ENCODE measurements at places on chromosomes 7 and 10. TPM values are rescaled to one million over a fixed set of nuclear protein-coding genes. Genes with fewer than 3 reads are reported as not detected.
A peak's percentile ranks its signal among the peaks of the same experiment; 100 is the strongest.

Gene C7orf57
- not detected for polyA plus RNA-seq

Gene GPNMB
- 10.7 TPM for polyA plus RNA-seq

Gene SORCS3
- not detected for polyA plus RNA-seq

Gene DHX32
- polyA plus RNA-seq, result 20.2 TPM

- H3K4me3 ChIP-seq, result no peak overlapping the region
- H3K27me3 ChIP-seq, result no peaks in the 10 kb centered on the region
- H3K27ac ChIP-seq, result peak overlapping the region; percentile 13
- peak; percentile 80 for DNase-seq
- H3K36me3 ChIP-seq, result no peaks in the 10 kb centered on the region
Observed at GRCh38 chr10:13788711-13789447, 202.1 kb downstream of the PRPF18 start.

DNA sequence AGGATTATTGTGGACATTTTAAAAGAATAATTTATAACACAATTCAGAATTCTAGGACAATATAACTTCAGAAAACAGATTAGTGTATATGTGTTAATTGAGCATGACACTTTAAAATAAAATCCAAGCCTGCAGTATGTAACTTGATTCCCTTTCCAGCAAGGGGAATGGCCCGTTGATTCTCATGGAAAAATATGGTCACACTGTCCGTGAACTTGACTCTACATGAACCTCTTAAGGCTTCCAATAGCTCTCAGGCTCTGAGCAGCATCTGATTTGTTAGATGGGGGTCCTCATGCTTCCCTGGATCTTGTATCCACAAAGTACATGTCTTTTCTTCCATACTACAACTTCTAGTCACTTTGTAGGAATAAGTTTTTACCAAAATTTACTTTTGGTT, 85.5 kb upstream of the AKR1E2 start:
- H3K27ac ChIP-seq, result no peak overlapping the region
- DNase-seq, result no peak
- H3K4me3 ChIP-seq, result no peak overlapping the region
- peaks cover 3% of the 10 kb centered on the region for H3K4me1 ChIP-seq
- no peaks in the 10 kb centered on the region for H3K36me3 ChIP-seq

- no peaks in the 10 kb centered on the region for H3K27me3 ChIP-seq
- no peak for DNase-seq
- peaks cover 12% of the 10 kb centered on the region for H3K36me3 ChIP-seq
- H3K27ac ChIP-seq, result no peak overlapping the region
- H3K4me1 ChIP-seq, result no peaks in the 10 kb centered on the region
Observed at GRCh38 chr7:102077081-102077480, 209.6 kb upstream of the SH2B2 start.

DNA sequence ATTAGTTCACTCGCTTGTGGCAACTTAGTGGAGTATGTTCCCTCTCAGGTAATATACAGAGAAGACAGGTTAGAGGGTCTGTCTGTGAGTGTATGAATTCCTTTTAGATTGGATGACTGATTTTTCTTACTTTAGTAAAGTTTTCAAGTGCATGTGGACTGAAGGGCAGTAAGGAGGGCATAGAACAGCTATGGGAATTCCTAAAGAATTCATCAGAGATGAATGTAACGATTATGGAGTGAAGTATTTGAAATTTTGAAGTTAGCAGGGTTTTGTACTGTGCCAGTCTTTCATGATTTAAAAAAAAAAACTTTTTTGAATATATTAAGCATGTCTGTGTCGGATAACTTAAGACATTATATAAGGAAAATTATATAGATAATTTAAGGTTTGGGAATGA, 15.5 kb downstream of the MAPK8 start:
- H3K27me3 ChIP-seq, result no peaks in the 10 kb centered on the region
- no peak overlapping the region for H3K4me3 ChIP-seq
- no peaks in the 10 kb centered on the region for H3K36me3 ChIP-seq
- H3K27ac ChIP-seq, result no peak overlapping the region
- no peak for DNase-seq

- no peaks in the 10 kb centered on the region for H3K4me1 ChIP-seq
- no peaks in the 10 kb centered on the region for H3K36me3 ChIP-seq
- no peak overlapping the region for H3K4me3 ChIP-seq
- H3K27me3 ChIP-seq, result no peaks in the 10 kb centered on the region
Observed at GRCh38 chr7:144445590-144445989, 42.1 kb upstream of the NOBOX start.

GRCh38 chr10:132951926-132952325, 9.6 kb upstream of the CFAP46 start:
- H3K27me3 ChIP-seq, result peaks cover 68% of the 10 kb centered on the region
- H3K4me1 ChIP-seq, result no peaks in the 10 kb centered on the region
- DNase-seq, result no peak

DNA sequence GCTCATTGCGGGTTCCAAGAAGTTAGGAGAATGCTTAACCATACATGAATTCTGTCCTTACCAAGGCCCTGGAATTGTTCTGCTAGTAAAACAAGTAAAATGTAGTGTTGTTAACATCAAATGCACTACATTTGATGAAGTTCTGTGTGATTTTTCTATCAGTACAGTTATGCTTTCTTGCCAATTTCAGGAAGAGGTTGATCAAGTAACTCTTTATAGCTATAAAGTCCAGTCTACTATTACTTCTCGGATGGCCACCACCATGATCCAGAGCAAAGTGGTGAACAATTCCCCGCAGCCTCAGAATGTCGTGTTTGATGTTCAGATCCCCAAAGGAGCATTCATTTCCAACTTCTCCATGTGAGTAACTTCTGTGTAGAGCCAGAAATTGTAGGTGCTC, 5.7 kb downstream of the ITIH2 start:
- no peak overlapping the region for H3K4me3 ChIP-seq
- H3K27me3 ChIP-seq, result peaks cover 6% of the 10 kb centered on the region
- no peak overlapping the region for H3K27ac ChIP-seq
- no peaks in the 10 kb centered on the region for H3K4me1 ChIP-seq

- H3K36me3 ChIP-seq, result no peaks in the 10 kb centered on the region
- H3K4me1 ChIP-seq, result peaks cover 52% of the 10 kb centered on the region
- no peak overlapping the region for H3K4me3 ChIP-seq
- DNase-seq, result no peak
Observed at GRCh38 chr10:131929122-131929845, 28.5 kb downstream of the PPP2R2D start.

Data from psoas muscle (tissue), 8 donors.